ENCODE measurements at places on chromosomes 6 and 20.

DNA sequence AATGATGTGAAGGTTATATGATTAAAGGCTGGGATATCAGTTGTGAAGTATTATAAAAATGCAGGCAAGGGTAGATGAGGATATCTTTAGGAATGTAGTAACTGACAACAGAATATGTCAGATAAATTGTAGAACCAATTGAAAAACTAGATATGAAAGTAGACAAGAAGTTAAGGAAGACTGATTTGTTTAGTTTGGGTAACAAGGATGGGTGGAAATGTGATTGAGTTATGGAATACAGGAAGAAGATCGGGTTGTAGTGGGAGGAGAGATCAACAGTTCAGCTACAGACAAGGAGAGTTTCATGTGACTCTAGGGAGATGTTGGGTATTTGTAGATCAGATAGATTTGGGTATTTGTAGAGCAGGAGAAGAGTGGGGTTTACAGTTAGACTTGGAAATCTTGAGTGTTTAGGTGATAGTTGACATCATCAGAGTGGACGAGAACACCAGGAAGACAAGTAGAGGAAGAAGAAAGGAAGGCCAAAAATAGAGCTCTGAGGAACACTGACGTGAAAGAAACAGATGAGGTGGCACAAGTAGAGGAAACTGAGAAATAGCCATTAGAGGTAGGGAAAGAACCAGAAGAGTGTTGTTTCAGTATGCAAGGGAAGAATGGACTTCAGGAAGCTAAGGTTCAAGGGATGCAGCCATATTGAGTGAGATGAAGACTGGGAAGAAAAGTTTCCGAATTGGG is 12.1 kb upstream of the TSPYL1 start:
- no peak for ATAC-seq

DNA sequence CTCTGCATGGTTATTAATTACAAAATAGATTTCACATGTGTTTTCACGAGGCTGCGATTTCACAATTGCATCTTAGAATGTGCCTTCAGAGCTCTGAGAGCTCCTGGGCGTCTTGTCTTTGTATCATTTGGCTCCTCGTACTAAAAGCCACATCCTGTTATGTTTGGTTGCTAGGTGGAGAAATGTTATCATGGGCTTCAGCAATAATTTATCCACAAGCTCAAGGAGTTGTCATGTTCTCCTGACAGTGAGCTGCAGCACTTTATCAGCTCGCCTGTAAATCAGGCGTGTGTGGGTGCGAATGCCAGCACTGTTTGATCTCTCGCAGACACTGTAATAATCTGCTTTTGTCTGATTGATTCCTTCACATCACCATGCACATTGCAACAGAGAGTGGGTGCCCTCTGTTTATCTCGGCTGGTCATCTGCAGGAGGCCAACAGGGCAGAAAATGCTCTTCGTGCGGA is 218.6 kb upstream of the ZFP64 start:
- ATAC-seq = no peak

DNA sequence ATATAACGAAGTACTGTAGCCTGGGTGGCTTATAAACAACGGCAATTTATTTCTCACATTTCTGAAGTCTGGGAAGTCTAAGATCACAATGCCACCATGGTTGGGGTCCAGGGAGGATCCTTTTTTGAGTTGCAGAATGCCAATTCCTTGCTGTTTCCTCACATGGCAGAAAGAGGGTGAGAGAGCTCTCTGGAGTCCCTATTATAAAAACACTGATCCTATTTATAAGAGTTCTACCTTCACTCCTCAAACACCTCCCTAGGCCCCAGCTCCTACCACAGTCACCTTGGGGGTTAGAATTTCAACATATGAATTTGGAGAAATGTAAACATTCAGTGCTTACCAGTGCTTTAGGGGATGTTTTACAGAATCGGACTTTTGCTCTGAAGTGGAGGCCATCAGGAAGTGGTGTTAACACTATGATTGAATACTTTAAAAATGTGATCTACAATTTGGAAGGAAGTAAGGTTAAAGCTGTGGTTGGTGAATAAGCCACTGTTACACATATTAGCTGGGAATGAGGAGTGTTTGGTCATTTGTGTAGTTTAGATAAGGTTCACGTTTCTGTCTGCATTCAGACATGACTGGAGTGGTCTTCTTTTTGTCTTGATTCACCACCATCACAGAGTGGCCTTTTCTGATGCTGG is 79.9 kb upstream of the SPTLC3 start:
- ATAC-seq = no peak

GRCh38 chr6:169850154-169850553 is 98.7 kb downstream of the ERMARD start:
- ATAC-seq = no peak

DNA sequence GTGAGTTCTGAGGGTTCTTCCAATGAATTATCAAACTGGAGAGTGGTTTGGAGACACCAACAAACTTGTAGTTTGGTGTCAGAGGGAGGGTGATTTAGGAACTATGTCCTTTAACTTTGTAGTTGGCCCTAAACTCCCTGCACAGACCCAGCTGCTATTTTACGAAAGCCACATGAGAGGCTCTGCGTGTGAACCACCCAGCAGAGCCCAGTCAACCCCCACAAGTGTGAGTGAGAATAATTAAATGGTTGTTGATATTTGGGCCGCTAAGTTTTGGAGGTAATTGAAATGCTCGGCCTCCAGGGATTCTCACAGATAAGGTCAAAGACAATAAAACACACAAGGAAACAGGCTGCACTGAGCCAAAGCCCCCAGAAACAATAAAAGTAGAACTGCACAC is 6.9 kb upstream of the VAPB start:
- no peak for ATAC-seq

GRCh38 chr6:96542702-96543101 is 20.2 kb upstream of the FHL5 start:
- no peak for ATAC-seq

DNA sequence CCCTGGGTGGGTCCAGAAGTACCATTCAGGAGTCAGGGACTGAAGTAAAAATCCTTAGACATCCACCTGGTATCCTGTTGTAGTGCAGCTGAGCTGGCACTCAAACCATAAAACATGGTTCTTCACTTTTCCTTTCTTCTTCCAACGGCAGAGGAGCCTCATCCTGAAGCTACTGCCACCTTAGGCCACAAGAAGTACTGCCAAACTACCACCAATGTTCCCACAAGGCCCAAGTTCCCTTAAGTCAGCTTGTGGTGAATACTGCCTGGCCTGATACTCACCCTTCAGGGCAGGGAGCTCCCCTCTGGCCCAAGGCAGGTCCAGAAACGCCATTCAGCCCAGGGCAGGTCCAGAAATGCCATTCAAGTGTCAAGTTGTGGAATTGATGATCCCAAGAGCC is 1053.4 kb upstream of the CITED2 start:
- ATAC-seq = no peak

DNA sequence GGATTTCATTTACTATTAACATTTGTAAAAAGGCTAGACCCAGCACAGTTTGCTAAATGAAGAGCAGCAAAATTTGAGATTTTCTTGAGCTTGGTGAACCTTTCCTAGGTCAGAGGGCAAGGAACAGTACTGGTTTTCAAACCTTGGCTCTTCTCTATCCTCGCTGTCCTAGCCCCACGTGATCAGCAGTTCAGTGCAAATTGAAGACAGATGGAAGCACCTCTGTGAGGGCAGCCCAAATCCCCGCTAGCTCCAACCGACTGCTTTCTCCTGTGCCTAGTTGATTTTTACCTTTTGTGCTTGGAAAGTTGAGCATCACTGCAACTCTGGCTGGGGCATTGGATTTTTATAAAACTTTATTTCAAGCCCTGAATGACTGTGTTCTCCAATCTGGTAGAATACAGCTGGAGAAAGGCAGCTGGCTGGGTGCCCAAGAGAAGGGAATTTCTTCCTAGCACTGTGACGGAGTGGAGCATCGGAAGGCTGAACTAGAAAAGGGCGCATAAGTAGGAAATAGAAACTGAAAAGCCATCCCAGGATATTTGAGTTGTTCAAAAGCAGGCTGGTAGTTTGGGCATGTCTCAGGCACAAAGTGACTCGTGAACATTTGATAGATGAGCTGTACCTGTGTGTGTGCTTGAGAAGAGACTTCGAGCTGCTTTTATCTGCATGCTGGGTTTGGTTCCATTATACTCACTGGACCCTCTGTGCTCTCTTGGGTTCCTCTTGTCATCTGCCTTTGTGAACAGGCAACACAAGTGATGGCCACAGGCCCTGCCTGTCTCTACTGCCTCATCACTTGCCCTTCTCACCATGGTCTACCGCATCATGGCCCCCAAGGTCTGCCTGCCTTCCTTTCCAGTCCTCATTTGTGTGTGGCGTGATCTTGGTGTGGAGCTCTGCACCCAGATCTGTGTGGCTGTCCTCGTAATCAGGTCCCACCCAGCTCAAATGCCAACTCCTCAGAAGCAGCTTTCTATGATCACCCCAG is 2.3 kb downstream of the RNF114 start:
- peak; percentile 72 for ATAC-seq

DNA sequence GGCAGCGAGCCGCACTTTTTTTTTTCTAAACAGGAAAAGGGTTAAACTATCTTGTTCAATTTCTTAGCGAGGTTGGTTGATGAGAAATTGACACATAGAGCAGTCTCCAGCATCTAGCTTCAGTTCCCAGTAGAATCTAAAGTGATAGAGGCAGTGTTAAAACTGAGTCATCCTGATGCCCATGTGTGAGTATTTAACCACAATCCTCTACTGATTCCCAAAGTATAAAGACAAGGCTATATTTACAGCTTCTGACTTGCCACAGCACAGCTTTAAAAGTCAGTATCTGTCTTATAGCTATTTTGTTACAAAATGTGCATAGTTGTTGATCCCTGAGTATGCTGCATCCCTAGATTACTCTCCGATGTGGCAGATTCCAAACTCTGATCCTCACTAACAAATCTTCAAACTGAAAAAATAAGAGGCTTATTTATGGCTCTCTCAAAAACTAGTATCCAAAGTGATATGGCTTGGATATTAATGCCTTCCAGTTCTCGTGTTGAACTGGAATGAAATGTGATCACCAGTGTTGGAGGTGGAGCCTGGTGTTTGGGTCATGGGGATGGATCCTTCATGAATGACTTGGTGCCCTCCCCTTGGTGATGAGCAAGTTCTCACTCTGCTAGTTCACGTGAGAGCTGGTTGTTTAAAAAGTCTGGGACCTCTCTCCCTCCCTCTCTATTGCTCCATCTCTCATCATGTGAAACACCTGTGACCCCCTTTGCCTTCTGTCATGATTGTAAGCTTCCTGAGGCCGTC is 13.1 kb upstream of the POPDC3 start:
- ATAC-seq = peak; percentile 85

DNA sequence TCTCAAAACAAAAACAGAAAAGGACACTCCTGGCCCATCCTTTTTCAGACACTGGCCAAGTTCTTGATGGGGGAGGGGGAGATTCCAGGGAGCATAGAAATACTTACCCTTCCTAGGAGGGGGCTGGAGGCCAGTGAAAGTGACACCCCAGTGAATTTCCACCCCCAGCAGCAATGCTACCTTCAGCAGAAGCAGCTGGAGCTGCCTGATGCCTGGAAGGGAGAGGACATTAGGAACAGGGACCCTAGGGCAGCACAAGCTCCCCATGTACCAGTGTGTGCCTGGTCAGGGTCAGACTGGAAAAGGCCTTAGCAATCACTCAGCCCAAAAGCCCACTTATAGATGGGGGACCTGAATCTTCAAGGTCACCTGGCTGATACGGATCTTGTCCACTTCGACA is 2.4 kb downstream of the MICAL1 start:
- ATAC-seq = no peak

DNA sequence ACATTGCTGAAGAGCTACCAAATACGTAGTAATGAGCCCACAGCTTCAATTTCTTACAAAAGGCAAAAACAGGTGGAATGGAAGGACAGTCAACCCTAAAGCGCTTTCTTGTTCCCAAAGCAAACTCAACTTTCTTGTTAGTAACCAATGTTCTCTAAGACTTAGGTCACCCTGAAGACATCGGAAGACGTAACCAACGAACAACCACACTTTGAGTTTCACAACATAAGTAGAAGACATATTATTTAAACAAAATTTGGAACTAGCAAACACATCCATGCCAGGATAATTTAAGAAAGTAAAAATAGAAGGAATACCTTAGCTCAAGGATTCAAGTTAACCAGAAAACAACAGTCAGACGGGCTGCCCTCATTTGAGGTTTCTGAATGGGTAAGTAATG is 51.0 kb downstream of the CNKSR3 start:
- ATAC-seq = no peak

- ATAC-seq = no peak
Observed at GRCh38 chr6:82492134-82492533, 128.5 kb downstream of the TPBG start.

GRCh38 chr6:12189661-12190060 is 100.5 kb upstream of the EDN1 start:
- ATAC-seq = no peak

DNA sequence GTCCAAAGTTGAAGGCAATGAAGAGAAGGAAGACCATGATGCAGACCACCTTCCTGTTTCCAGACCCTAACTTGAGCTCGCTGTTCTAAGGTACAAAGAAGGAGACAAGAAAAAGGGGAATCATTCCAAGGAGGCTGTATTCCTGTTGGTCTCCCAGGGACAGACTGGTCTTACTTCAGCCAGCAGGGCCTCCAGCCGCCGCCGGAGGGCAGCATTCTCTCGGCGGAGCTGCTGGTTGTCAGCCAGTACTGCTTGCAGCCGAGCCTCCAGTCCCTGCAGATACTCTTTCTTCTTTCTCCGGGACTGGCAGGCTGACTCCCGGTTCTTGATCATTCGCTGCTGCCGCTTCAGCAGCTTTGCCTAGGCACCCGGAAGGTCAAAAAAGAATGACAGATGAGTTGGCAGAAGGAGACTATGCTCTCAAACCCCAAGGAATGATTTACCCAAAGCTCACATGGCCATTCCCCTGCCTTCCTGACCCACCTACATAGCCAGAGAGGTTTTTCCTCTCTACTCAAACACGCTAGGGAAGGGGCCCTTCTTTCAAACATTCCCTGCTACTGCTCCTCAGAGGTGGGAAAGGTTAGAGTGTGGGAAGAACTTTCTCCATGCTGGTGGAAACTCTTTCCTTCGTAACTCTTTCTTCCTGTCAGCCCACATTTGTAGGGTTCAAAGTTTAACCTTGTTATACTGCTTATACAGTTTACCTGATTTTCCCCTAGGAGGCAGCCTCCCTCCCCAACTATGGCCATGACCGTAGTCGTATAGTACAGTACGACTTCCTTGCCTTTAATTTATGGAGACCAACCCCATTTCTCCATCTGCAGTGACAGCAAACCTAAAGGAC is 9.0 kb downstream of the ATF6B start:
- peak; percentile 90 for ATAC-seq

DNA sequence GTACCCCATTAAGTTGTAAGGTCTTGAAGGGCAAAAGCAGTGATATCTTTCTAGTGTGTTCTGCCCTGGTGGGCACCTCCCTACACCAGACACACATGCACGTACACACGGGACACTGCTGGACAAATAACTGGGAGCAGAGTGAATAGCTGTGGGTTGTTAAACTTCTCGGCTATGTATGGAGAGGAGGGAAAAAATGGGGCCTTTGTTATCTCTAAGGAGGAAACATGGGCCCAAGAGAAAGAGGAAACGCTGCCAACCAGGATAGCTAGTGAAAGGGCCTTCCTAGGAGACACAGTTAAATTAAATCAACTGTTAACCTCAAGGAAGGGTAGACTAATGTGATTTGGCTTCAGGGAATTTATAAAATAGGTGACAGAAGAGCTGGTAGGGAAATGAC is 169.7 kb downstream of the MYLK4 start:
- no peak for ATAC-seq

Data from SK-N-SH treated with all-trans-retinoic acid at 6 μM for 48 hours (cell line).